ENCODE measurements at places on chromosomes 5 and 9.
A peak's percentile ranks its signal among the peaks of the same experiment; 100 is the strongest.

DNA sequence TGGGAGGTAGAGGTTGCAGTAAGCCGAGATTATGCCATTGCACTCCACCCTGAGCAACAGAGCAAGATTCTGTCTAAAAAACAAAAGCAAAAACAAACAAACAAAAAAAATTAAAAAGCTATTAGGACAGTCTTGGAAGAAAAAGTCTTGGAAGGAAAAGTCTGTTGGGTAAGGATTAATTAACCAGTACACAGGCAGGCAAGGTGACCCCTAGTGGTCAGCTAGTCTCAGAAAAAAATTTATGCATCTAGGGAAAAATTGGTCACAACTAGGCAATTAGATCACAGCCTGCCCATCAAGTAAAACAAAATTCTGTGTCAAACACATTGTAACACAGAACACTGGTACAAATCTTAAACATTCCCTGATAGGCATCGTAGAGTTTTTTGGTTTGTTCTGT is 6.7 kb upstream of the ANKRD18B start:
- DNase-seq, result peak; percentile 62

DNA sequence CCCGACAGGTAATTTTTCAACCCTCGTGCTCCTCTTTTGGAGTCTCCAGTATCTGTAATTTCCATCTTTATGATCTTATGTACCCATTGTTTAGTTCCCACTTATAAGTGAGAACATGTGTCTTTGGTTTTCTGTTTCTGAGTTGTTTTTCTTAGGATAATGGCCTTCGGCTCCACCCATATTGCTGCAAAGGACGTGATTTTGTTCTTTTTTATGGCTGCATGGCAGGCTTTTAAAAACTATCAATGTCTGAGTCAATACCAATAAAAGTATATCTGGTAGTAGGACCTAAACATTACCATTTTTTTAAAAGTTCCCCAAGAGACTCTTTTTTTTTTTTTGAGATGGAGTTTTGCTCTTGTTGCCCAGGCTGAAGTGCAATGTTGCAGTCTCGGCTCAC is 3.9 kb upstream of the SLC26A2 start:
- DNase-seq, result no peak

DNA sequence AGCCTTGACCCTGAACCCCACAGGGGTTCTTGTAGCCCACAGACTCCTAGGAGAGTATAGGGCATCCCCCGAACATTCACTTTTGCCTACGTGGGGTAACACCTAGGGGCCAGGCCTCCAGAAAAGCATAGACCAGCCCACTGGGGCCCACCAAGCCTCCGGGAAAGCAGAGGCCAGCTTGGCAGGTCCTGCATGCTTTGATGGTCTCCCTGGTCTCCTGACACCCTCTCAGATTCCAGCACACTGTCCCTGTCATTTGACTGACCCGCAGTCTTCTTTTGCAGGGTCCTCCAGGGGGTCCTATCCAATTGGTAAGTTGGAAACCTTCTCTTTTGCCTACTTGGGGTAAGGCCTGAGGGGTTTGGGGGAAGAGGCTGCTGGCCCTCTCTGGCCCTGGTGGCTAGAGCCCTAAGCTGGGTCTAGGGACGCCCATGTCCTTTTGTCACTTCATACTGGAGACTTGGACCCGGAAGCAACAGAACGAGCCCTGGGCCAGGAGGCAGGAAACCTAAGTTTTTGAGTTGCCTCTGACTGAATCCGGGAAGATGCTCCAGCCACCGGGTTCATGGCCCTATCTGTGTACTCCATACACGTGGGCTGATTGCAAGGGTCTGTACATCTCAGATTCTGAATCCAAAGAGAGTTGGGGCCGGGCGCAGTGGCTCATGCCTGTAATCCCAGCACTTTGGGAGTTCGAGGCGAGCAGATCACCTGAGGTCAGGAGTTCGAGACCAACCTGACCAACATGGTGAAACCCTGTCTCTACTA is 20.9 kb upstream of the ORM1 start:
- no peak for DNase-seq

GRCh38 chr5:35202319-35203111 is 27.8 kb downstream of the PRLR start:
- peak; percentile 67 for DNase-seq

DNA sequence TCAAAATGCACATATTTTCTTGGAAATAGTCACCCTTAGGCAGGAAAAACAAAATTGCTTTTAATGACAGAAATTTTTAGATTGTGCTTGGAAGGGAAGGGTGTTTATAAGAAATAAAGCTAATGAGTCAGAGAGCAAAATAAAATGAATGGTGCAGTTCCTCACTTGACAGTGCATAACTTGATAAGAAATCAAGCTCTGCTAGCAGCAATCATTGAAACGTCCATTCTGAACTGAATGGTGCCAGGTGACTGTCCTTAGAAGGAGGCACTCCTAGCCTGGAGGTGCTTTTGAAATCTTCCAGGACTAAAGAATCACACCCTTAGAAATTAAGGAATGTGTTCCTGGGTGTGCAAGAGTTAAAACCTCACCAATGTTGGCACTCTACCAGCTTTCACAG is 202.5 kb downstream of the EFNA5 start:
- DNase-seq, result no peak

- DNase-seq, result peak; percentile 93
These were observed 39.3 kb upstream of the DAB2 start for GRCh38 chr5:39464088-39464487.

DNA sequence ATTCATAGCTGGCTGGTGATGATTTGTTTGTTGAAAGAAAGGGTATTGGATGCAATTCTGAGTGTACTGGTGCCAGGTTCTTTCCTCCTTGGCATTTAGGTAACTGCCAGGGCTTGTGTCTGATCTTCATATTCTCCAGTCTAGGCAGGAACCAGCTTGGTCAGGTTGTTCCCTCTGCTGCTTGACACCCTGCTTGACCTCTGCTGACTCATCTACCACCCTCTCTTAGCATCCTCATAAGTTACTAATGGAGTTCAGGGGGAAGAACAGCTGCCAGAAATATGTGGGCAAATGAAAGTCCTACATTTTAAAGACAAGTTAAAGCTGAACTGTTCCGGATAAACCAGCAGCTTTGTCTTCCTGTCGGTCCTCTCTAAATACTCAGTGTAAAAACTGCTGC is 116.1 kb upstream of the TNC start:
- peak; percentile 94 for DNase-seq

DNA sequence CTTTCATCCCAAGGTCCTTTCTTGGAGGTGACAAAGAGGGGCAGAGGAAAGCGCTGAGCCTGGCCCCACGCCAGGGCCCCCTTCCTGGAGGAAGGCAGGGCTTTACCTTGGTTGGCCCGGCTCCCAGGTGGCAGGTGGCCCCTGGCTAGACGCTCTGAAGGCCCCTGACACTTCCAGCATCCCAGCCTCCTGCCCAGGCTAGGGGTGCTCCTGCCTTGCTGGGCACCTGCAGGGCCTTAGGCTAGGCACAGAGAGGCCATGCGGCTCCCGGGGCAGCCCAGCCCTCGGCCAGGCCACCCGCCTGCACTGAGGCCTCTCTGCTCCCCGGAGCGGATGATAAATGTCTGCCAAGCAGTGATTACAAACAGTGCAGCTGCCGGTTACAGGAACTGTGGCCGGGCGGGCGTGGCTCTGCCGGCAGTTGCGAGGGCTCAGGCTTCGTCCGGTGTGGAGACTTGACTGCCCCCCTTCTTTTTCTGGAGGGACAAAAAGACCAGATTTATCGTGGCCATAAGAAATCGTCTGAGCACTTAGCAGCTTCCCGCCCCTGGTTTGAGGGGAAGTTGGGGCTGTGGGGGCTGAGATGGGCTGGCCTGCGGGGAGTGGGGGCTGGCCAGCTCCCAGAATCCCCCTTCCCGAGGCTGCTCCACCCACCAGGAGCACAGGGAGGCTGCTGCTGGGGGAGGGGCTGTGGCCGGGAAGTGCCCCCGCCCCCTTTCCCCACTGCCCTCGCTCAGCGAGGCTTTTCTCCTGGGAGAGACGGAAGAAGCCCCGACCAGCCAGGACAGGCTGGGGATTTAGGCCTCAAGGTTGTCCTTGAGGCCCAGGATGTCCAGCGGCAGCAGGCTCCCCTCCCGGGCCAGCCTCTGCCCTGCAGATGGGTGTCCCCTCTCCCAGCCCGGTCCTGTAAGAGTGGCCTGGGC is 31.6 kb upstream of the UBAC1 start:
- peak; percentile 78 for DNase-seq

DNA sequence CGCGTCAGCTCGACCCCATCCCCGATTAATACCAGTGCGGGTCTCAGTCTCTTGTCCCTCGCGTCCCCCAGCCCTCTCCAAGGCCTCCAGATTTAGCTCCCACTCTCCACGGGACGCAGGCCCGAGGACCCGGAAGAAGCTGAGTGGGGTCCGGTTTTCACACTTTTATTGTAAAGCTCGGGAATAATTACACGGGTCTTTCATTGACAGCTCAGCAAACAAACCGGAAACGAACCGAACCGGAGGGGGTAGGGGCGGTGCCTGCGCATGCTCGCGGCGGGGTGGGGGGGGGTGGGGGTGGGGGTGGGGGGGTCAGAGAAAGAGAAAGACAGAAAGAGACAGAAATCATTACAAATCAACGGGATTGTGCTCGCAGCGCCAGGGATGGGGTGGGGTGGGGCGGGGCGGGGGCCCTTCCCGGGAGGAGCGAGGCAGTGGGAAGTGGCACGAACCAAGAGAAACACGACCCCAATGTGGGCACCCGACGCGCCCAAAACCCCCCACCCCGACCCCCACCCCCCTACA is 27.9 kb downstream of the PCDH1 start:
- peak; percentile 20 for DNase-seq

DNA sequence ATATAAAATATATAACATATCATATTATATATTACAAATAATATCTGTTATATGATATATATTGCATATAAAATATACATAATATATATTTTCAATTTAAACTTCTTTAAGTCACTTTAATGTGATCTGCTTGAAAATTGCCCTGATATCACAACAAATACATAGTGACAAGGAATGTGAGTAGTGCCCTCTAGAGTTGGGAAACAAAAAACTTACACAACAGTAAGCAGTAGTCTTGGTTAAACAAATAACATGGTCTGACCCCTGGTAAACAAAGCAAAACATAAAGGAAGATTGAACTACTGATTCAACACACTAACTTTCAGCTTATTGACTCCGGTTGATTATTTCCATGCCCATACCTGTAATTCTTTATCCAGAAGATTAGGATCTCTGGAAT is 188.3 kb upstream of the NMUR2 start:
- peak; percentile 1 for DNase-seq

- no peak for DNase-seq
These were observed 18.5 kb downstream of the TMC1 start for GRCh38 chr9:72539824-72540347.

DNA sequence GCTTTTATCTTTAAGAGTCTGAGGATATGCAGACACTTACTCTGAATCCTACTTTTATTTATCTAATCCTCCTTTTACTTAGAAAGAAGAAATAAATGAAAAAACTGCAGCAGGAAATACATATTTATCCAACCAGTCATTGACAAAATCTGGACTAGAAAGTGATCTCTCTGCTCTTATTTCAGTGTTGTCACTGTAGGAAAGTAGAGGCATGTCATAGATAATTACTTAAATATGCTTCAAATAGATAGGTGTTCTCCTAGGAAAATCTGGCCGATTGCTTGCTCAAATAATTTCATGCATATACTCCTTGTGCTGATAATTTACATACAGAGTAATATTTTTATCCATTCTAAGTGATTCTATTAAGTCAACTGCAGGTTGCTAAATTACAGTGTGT is 2001.9 kb upstream of the C9orf72 start:
- DNase-seq, result no peak

DNA sequence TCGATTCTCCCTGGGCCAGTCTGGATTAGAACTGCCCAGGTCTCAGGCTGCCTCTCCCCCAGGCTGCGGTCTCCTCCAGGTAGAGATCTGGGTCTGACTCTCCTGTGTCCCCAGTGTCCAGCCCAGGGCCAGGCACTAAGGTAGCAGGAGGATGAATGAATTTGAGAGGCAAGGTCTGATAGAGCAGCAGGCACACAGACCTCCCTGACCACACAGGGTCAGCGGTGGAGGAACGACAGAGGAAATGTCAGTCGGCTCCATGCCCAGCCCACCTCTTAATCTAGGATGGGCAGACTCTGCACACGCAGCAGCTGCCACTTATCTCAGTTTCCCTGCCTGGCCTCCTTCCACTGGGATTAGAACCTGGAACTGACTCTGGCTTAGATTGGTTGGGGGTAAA is 272.7 kb upstream of the MVB12B start:
- no peak for DNase-seq

- DNase-seq, result peak; percentile 94
These were observed 43.4 kb upstream of the NR4A3 start for GRCh38 chr9:99778308-99778707.

DNA sequence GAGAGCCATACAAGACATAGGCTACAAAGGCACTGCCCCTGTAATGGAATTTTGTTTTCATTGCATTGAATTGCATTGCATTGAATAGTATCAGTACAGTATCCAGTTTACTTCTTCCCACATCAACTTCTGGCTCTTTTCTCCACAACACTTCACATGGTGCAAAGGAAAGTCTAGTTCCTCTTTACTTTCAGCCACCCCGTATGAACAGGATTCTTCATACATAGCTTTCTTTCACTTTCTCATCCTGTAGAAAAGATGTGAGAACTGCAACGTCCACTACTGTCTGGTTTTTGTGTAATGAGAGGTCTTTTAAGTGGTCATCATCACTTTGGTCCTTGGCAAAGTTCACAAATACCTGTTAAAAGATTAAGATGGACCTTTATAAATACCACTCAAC is 20.2 kb downstream of the NIPSNAP3B start:
- no peak for DNase-seq

GRCh38 chr9:104107799-104108198 is 13.7 kb downstream of the SMC2 start:
- DNase-seq, result no peak

DNA sequence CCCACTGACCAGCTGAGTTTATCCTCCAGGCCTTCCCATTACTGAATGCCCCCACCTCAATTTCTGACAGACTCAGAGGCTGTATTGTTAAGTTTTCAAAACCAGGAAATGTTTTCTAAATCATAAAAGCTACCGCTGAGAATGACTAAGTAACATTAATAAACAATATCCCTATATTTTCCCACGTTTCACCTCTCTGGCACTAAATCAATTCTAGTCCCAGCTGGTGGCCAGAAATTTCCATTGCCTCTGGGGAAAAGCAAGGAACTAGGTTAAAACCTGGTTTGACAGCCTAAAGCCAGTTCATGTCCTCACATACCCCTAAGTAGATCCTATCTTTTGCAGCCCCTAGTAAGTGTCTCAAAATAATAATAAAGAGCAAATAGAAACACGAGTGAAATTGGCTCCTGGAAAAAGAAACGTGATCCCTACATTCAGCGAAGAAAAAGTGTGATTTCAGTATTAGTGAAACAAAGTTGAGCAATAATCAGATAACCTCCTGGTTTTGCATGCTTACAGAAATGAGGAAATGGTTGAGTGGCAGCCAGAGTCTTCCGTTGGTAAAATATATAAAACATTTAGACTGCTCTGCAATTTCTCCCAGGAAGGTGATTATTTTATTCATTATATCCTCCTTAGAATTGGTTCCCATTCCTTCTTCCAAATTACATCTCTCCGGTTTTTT is 110.9 kb downstream of the ESM1 start:
- DNase-seq, result no peak

GRCh38 chr5:148403344-148403743 is 19.6 kb downstream of the FBXO38 start:
- no peak for DNase-seq

- peak; percentile 80 for DNase-seq
These were observed 64.7 kb downstream of the CSF2 start for GRCh38 chr5:132138260-132138659.
